ENCODE measurements at places on chromosomes 4 and X.

GRCh38 chr4:3677748-3678070, 88.5 kb upstream of the ADRA2C start:
- no peak for DNase-seq

DNA sequence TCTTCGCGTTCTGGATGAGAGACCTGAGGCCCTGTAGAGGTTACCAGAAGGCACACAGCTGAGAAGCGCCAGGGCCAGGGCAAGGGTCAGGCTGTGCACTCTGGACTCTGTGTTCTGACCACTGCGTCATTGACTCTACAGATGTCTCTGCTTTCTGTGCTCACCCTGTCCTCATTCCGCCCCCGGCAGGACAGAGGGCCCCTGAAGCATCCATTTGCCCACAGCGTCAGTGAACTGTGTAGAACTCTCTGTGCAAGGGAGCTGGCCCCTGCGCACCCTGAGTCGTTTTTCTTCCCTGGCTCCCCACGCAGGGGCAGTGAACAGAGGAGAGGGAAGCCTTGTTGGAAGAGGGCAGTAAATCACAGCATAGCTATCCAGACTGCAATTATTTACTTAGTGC, 6.1 kb upstream of the WAS start:
- DNase-seq, result no peak

- no peak for DNase-seq
Observed at GRCh38 chrX:69268611-69269010, 103.4 kb upstream of the PJA1 start.

DNA sequence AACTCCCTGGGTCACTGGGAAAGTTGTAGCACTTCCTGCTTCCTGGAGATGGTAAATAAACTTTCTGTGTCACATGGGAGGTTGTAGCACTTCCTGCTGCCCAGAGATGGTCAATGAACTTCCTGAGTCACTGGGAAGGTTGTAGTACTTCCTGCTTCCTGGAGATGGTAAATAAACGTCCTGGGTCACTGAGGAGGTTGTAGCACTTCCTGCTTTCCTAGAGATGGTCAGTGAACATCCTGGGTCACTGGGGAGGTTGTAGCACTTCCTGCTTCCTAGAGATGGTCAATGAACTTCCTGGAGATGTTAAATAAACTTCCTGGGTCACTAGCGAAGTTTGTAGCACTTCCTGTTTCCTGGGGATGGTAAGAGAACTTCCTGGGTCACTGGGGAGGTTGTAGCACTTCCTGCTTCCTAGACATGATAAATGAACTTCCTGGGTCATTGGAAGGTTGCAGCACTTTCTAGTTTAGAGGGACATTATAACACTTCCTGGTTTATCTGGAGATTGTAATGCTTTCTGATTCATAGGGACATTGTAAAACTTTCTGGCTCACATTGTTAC, 62.3 kb upstream of the CD99 start:
- no peak for DNase-seq

GRCh38 chr4:38360201-38360600, 303.8 kb upstream of the KLF3 start:
- DNase-seq, result no peak

DNA sequence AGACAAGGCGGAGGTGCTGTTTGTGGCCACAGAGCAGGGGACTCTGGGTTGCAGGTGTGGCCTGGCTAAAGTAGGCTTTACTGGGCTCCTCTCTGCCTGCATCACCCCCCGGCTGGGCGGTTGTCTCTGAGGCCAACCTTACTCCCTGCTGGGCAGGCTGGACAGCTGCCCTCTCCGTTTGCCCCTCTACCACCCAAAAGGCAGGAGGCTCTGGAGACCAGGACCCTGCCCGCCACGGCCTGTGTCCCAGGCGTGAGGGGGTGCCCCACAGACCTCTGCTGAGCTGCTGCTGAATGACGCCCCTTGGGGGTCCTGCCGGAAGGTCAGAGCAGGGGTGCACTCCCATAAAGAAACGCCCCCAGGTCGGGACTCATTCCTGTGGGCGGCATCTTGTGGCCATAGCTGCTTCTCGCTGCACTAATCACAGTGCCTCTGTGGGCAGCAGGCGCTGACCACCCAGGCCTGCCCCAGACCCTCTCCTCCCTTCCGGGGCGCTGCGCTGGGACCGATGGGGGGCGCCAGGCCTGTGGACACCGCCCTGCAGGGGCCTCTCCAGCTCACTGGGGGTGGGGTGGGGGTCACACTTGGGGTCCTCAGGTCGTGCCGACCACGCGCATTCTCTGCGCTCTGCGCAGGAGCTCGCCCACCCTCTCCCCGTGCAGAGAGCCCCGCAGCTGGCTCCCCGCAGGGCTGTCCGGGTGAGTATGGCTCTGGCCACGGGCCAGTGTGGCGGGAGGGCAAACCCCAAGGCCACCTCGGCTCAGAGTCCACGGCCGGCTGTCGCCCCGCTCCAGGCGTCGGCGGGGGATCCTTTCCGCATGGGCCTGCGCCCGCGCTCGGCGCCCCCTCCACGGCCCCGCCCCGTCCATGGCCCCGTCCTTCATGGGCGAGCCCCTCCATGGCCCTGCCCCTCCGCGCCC, 920 bp downstream of the HTT-AS start:
- no peak for DNase-seq

DNA sequence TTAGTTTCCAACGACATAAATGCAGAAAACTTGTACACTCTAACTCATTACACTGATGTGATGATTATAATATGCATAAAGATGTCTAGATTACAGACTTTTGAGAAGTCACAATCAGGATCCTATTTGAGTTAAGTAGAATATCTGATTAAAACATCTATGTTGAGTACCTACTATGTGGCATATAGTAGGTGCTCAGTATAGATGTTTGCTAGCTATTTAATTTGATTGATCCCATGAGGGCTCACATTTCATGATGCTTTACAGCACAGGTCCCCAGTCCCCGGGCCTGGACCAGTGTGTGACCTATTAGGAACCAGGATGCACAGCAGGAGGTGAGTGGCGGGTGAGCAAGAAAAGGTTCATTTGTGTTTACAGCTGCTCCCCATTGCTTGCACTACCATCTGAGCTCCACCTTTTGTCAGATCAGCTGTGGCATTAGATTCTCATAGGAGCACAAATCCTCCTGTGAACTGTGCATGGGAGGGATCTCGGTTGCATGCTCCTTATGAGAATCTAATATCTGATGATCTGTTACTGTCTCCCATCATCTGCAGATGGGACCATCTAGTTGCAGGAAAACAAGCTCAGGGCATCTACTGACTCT, 33.0 kb upstream of the CXCL8 start:
- DNase-seq, result no peak

GRCh38 chrX:9988762-9989161, 21.6 kb downstream of the CLDN34 start:
- no peak for DNase-seq

DNA sequence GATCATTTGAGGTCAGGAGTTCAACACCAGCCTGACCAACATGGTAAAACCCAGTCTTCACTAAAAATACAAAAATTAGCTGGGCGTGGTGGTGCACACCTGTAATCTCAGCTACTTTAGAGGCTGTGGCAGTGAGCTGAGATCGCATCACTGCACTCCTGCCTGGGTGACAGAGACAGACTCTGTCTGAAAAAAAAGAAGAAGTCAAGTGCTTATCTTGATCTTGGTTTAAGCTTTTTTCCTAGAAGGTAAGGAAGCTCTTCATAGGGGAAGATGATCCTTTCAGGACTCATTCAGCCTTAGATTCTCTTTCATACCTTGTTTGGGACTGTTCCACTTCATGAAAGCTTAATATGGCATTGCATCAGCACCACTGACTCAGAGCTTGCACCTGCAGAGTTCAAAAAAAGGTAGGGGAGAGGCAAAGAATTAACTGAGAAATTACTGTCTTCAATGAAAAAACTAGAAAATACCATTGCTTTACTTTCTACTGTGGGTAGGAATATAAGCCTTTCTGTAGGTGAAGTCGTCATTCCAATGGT, 70.8 kb upstream of the EPGN start:
- no peak for DNase-seq

DNA sequence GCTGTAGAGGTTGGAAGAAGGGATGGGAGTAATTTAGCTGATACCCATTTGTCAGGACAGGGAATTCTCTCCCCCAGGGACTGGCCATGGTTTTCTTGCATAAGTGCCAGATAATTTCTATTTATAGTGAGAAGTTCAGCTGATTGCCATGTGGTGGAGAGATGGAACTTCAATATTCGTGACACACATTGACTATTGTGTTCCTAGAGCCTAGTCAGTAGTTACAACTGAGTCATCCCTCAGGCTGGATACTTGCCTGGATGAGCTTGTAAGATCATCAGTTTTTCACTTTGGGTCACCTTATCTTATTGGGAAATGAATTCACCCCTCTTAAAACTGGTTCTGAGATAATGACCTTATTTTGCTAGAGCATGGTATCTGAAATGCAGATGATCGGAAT, 32.2 kb downstream of the CFAP299 start:
- no peak for DNase-seq

DNA sequence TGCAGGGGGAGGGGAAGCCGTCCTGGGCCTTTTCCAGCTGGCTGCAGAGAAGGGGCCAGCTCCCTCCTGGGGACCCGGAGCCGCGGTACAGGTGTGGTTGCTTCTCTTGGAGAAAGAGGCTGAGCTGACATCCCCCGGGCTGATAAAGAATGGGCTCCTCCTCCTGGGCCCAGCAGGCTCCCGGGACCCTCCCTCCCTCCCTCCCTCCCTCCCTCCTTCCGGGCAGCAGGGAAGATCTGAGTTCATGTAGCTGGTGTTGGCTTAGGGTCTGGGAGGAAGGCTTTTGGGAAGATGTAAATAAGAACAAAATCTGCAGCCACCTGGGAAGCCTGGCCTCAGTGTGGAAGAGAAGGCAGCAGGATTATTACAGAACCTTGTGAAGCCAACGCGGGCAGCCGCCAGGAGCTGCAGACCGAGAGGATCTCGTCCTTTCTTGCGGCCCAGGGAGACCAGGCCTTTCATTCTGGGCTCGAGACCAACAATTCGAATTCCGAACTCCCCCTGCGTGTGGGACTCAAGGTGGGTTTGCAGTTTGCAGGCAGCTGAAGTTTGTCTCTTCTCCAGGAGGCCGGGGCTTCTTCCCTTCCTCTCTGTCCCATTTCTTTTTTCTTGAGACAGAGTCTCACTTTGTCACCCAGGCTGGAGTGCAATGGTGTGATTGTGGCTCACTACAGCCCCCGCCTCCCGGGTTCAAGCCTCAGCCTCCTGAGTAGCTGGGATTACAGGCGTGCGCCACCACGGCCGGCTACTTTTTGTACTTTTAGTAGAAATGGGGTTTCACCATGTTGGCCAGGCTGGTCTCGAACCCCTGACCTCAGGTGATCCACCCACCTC, at the start of gene PLCXD1:
TSS of gene PLCXD1 (plus strand) at position 216 of the 834 bp plus-strand sequence. CDS start 2,807 bp downstream, outside the sequence.
- no peak for DNase-seq

- DNase-seq, result no peak
Observed at GRCh38 chr4:38987491-38987890, 44.7 kb downstream of the TMEM156 start.

DNA sequence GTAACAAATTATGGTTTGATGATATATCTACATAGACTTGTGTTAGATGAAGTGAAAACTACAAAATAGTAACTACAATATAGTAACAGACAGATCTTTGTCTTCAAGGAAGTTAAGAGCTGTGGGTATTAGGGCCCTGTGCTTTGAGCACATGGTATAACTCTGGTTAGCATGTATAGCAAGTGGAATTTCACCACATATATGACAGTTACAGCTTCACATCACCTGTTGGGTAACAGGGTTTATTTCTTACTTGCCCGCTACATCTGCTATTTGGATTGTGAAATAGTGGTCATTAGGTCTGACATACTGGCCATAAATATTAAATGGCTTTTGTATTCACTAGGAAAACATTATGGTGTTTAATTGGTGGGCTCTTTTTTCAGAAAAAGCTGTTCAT, 20.2 kb downstream of the OFD1 start:
- DNase-seq, result no peak

GRCh38 chrX:981791-982626, 230.4 kb downstream of the CRLF2 start:
- DNase-seq, result no peak

Data from stimulated activated CD8-positive, alpha-beta memory T cell treated with anti-CD3 and anti-CD28 coated beads, Interleukin-15, amount 100 ng/mL, for 24 hours (primary cell).